Prostate gland (tissue), 2 donors: ENCODE measurements at places on chromosomes 5 and 9.

GRCh38 chr5:161007879-161008278 is 155.9 kb upstream of the ATP10B start:
- DNase-seq, result no peak

DNA sequence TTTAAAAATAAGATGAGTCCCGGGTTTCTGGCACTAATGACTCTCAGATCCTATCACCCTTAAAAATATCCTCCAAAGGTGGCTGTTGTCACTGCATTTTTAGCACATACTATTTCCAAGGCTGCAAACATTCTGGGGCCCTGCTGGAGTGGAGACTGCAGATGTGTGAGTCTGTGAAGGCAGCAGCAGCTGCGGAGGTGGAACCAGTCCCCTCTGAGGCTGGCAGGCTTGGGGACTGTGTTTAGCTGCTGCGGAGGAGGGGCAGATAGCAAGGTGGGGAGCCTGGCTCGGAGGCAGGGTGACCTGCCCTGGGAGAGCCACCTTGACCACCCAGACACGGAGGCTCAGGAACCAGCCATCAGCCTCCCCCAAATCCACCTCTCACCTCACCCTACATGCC is 77.0 kb downstream of the C5orf15 start:
- no peak for DNase-seq

DNA sequence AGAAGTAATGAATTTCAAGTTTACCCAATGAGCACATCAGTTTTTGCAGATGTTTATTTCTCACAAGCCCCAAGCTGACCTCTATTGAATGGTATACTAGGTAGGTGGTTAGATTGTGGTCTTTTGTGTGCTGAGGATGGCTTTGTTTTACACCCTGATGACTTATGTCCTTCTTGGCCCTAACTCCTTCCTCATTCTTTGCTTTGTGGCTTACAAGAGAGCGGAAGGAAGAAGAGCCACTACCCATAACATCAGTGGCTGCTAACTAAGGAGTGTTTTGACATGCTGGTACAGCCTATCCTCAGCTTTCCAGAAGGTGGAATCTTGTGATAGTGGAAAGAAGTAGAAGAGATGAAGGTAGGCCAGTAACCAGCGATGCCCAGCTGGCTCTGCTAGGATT is 85.7 kb upstream of the NTRK2 start:
- DNase-seq, result no peak

GRCh38 chr5:156896546-156896945 is 46.5 kb downstream of the PPP1R2B start:
- no peak for DNase-seq

DNA sequence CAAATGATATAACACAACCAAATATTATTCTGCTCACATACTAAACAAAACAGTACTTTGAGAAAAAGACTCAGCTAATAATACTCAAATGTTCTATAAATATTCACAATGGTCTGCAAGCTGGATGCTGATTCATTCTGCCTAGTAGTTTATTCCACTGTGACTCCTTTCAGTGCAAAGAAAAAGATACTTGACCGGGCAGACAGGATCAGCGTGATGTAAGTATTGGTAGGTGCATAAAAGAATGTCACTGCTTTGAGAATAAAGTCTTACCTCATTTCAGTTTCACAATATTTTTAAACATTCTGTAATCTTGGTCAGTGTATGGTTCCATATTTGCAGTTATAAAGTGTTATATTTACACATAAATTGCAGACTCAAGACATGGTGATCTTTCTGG is 223.0 kb upstream of the NUDT12 start:
- DNase-seq, result no peak
